D721Med (cell line): ENCODE measurements at places on chromosomes 11 and 22.

DNA sequence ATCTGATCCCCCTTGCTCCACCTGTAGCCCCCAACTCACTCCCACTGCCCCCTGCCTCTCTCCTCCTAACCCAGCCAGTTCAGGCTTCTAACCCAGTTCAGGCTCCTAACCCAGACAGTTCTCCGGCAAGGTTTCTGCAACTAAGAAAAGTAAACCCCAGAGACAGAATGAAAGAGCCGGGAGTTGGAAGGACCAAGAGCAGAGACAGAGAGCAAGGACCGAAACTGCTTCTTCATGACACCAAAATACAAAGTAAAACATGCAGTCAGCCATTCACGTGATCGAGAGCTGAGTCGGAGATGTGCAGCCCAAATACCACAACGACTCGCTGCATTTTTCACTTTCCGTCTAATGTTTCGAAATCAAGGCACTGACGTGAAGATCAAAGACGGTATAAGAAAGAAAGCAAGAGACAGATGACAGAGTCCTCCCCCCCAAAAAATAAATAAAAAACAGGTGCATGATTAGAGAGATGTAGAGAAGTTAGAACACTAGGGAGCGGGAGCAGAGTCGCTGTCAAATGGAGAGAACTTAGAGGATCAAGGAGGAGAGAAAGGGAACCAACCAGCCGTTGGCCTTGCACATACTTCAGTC, 884 bp downstream of the IL10RA start:
- DNase-seq, result no peak

GRCh38 chr11:110470716-110471115, 41.0 kb downstream of the FDX1 start:
- DNase-seq, result no peak

GRCh38 chr11:90171359-90171758, 36.9 kb downstream of the NAALAD2 start:
- no peak for DNase-seq

GRCh38 chr11:124725719-124726105, 14.0 kb upstream of the NRGN start:
- DNase-seq, result no peak

DNA sequence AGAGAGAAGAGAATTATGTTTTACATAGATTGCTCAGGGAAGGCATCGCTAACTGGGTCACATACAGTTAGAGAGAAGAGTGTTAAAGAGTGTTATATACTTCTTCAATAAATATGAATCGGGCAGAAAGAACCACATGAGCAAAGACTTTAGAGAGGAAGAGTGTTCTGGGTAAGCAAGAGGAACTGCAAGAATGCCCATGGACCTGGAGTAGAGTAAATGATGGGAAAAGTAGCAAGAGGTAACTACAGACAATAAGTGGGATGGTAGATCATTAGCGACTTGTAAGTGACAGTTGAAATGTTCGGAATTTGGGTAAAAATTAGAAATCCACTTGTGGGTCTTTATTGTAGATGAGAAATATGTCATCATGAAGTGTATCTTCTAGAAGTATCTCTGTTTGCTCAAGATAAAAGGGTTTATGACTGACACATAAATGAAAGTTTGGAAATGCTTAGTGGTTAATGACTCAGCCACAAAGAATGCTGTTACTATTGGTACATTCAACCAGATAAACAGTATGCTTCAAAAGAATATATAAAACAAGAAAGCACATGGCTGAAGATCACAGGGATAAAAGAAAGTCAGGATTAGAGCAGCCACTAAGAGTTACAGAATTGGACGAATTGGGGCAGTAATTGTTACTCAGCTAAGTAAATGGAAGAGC, 229.3 kb downstream of the CASP12 start:
- DNase-seq, result no peak

DNA sequence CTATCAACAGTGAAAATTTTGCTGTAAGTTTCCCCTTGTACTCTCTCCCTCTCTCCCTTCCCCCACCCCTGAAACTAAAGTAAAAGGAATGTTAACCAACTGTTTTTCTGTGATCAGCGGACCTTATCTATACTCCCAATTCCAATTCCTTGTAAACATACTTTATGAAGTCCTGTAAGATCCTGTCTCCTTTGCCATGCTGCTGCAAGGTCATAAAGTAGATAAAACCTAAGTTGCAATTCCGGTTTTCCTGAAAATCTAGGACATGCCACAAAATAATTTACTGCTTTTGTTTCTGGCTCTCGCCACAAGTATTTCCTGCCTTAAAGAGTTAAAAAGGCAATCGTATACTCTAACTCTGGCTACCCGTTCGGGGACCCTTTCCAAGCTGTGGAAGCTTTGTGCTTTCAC, 1469.0 kb downstream of the LRRC4C start:
- DNase-seq, result no peak

DNA sequence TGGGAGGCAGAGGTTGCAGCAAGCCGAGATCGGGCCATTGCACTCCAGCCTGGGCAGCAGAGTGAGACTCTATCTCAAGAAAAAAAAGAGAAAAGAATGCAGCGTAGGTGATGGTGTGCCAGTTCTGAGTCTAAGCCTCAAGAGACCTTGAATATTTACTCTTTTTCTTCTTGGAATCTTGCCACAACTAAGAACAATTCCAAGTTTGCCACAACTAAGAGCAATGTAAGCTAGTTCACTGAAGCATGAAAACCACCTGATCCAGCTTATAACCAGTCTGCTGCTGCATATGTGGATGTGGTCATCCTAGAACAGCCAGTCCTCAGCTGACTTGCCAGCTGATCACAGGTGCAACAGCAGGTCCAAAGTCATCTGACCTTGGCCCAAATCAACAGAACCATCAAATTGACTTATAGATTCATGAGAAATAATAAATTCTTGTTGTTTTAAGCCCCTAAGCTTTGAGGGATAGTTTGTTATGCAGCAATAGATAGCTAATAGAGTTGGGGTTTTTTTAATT, 25.4 kb upstream of the SEZ6L start:
- DNase-seq, result no peak

- DNase-seq, result no peak
Measured at GRCh38 chr11:128504486-128504885, 82.9 kb downstream of the ETS1 start.

DNA sequence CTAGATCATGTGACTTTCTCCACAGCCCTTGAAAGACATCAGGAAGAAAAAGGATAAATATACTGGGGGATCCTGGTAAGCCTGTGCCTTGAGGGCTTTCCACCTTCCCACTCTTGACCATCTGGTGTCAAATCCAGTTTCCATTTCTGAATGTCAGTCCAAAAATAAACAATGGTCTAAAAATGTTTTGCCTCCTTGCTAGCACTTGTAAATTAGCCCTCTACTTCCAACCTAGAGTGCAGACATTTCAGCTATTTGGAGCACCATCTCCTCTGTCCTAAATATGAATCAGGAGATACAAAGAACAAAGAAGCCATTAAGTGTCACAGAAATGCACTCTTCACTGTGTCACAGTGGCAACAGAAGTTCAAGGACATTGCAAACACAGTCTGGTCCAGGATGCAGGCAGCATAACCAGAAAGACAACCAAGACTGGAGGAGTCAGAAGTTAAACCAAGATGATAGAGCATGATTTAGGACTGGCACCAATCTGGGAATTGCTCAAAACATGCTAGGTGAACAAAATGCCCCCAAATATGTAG, 88.1 kb downstream of the CCDC34 start:
- no peak for DNase-seq
